ENCODE measurements at places on chromosomes 4 and X. TPM values are rescaled to one million over a fixed set of nuclear protein-coding genes. Genes with fewer than 3 reads are reported as not detected.

- no peak for DNase-seq
- H3K27ac ChIP-seq, result no peak overlapping the region
- H3K36me3 ChIP-seq, result no peaks in the 10 kb centered on the region
- no peak overlapping the region for H3K4me3 ChIP-seq
Observed at GRCh38 chrX:40207626-40208025, 109.9 kb upstream of the BCOR start.

GRCh38 chrX:112731793-112732192 is 52.1 kb upstream of the LHFPL1 start:
- H3K4me3 ChIP-seq, result no peak overlapping the region
- H3K27ac ChIP-seq, result no peak overlapping the region
- no peak for DNase-seq
- H3K36me3 ChIP-seq, result no peaks in the 10 kb centered on the region
- H3K4me1 ChIP-seq, result no peaks in the 10 kb centered on the region
- no peaks in the 10 kb centered on the region for H3K27me3 ChIP-seq

DNA sequence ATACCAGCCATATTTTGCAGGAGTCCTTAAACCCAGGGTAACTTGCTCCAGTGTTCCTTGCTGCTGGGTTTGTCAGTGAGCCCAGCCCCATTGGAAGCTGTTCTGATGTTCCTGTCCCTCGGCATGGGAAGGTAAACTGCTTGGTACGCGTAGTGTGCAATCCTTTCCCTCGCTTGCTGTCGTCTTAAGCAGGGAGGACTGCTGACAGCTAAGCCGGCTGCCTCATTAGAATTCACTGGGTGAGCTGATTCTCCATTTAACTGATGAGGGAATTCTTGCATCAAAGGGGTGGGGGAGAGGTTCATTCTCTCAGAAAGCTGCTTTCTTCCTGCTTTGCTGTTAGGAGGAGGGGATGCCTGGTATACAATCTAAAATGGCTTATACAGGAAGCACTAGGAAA is 164.6 kb downstream of the MID1IP1 start:
- DNase-seq, result no peak
- H3K27me3 ChIP-seq, result no peaks in the 10 kb centered on the region
- H3K27ac ChIP-seq, result no peak overlapping the region
- H3K4me3 ChIP-seq, result no peak overlapping the region
- H3K4me1 ChIP-seq, result no peaks in the 10 kb centered on the region
- no peaks in the 10 kb centered on the region for H3K36me3 ChIP-seq

DNA sequence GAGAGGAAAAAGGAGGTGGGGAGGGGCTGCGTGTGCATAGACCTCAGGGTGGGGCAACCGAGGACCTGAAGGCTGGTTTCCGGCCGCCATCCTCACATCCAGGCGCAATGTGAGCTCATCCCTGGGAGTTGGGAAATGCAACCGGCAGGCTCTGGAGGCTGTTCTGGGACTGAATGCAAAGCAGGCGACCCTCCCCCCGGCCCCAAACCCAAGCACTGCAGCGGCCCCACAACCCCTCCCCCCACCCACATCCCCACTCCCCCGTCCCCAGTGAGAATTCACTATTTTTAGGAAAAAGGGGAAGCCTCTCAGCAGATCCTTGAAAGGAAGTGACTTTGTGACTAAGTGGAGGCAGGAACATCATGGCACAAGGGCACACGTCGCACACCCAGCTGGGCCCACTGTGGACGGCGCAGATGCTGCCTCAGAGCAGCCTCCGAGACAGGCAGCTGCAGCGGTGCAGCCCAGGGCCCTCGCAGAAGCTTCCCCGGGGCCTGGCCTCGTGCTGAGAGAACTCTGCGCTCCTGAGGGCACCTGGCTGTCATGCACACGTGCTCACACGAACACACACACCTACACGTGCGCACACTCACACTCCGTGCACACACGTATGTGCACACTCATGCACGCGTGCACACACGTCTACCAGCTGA is 1.3 kb upstream of the PDE6B start:
- no peak for DNase-seq
- H3K36me3 ChIP-seq, result no peaks in the 10 kb centered on the region
- H3K27me3 ChIP-seq, result peaks cover 79% of the 10 kb centered on the region
- no peak overlapping the region for H3K27ac ChIP-seq
- no peak overlapping the region for H3K4me3 ChIP-seq
- no peaks in the 10 kb centered on the region for H3K4me1 ChIP-seq

GRCh38 chrX:14010566-14010965 is 19.1 kb downstream of the GEMIN8 start:
- H3K27me3 ChIP-seq, result no peaks in the 10 kb centered on the region
- H3K4me1 ChIP-seq, result no peaks in the 10 kb centered on the region
- peaks cover 16% of the 10 kb centered on the region for H3K36me3 ChIP-seq
- DNase-seq, result no peak

- H3K36me3 ChIP-seq, result no peaks in the 10 kb centered on the region
- no peak overlapping the region for H3K27ac ChIP-seq
- no peak overlapping the region for H3K4me3 ChIP-seq
- no peak for DNase-seq
- no peaks in the 10 kb centered on the region for H3K27me3 ChIP-seq
Observed at GRCh38 chrX:20989361-20989760, 384.9 kb upstream of the CNKSR2 start.

GRCh38 chrX:97605271-97605670 is 721.6 kb downstream of the RPA4 start:
- no peaks in the 10 kb centered on the region for H3K4me1 ChIP-seq
- H3K27ac ChIP-seq, result no peak overlapping the region
- H3K4me3 ChIP-seq, result no peak overlapping the region
- no peaks in the 10 kb centered on the region for H3K27me3 ChIP-seq
- DNase-seq, result no peak
- H3K36me3 ChIP-seq, result no peaks in the 10 kb centered on the region

Gene MTNR1A
- not detected for total RNA-seq

Gene MAGED4
- total RNA-seq, result 0.47 TPM

- H3K4me1 ChIP-seq, result peaks cover 28% of the 10 kb centered on the region
- H3K36me3 ChIP-seq, result no peaks in the 10 kb centered on the region
- no peak overlapping the region for H3K4me3 ChIP-seq
Observed at GRCh38 chr4:142383354-142383753, 462.7 kb downstream of the INPP4B start.

- peak; percentile 15 for DNase-seq
- H3K27me3 ChIP-seq, result no peaks in the 10 kb centered on the region
- no peaks in the 10 kb centered on the region for H3K36me3 ChIP-seq
- peak overlapping the region; percentile 88 for H3K27ac ChIP-seq
- peak overlapping the region; percentile 76 for H3K4me3 ChIP-seq
Observed at GRCh38 chrX:20265726-20266681, 705 bp downstream of the RPS6KA3 start.

Measured in left ventricle myocardium inferior (tissue), 1 donor.